ENCODE measurements at places on chromosomes 2 and 18. TPM values are rescaled to one million over a fixed set of nuclear protein-coding genes. Genes with fewer than 3 reads are reported as not detected.

GRCh38 chr2:61689568-61689967, 151.4 kb upstream of the XPO1 start:
- DNase-seq = no peak

FAHD2A gene
- total RNA-seq = 19.4 TPM

DNA sequence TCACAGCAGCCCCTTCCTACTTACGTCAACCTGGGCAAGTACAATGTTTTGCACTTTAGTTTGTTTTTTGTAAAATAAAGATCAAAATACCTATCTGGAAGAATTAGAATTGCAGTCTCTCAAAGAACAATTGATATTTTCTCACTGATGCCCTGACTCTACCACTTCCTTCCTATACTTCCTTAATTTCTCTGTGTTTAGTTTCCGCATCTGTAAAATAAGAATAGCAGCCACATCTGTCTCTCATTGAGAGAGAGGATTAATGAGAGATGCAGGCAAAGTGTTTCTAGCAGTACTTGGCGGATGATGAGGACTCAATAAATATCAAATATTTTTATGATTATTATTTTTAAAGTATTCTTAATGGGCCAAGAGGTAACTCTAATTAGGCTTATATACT, 122.6 kb upstream of the PIEZO2 start:
- no peak for DNase-seq

- no peak for DNase-seq
Measured at GRCh38 chr2:46779447-46779941, 136.1 kb downstream of the MCFD2 start.

DNA sequence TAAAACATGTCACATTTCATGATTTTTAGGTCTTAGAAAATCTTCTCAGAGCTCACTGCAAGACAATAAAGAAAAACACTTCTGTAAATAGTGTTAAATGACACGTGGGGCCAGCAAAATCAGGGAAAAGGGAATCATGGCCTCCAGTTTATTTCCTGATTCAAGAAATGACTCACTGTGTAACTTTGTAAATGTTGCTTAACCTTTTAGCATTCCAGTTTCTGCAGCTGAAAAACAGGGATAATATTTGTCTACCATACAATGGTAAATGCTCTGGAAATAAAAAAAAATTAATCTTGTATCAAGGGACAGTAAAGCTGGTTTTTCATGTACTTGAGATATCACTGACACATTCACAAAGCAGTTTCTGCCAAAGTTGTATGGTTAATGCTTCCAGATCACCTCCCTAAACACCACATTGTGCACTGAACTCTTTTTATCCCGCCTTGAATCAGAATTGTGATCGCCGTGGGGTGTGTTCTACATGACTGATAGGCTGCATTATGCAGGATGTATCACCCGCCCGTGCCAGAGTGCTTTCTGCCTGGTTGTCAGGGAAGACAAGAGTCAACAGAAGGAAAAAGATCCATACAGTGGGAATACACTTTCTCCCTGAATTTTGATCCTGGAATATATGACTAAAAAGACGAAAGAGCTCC, 238.8 kb downstream of the IKZF2 start:
- no peak for DNase-seq

DNA sequence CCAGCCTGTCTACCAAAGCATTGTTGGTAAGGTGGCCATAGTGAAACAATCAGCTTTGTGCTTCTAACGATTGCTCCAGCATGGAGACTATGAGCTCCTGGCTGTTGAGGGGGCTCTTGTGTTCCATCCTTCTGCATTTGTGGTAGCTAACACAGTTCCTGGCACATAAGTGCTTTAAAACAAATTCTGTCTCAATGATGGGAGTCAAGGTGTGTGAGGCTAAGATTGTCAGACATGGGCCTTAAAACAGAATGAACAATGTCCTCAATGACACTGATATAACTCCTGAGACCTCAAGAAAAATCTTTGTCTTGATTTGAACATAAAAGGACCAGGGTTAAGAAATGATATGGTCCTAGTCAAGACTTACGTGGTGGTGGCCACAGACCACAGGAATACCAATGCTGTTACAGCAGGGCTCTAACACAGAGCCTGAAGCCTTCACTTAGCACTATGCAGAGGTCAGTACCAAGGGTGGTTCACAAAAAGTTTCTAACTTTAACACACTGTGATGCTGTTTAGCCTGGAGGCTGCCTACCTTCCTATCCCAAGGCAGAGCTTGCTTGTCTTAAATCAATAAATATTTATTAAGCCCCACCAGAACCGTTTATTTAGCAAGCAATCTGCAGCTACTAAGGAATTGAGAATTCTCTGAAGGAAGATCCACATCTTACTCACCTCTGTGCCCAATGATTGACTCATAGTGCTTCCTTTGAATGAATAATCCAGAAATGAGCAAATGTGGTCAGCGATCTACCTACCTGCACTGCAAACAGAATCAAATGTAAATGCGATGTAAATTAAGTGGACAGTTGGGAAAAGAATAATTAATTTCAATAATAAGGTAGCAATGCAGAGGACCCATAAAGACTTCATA, 35.1 kb downstream of the EVA1A start:
- DNase-seq = no peak

Data from lower lobe of right lung (tissue), 2 donors.